ENCODE measurements at places on chromosomes 13 and 19.
A peak's percentile ranks its signal among the peaks of the same experiment; 100 is the strongest.

- DNase-seq = no peak
Observed at GRCh38 chr13:110419381-110419791, 112.3 kb downstream of the COL4A2 start.

DNA sequence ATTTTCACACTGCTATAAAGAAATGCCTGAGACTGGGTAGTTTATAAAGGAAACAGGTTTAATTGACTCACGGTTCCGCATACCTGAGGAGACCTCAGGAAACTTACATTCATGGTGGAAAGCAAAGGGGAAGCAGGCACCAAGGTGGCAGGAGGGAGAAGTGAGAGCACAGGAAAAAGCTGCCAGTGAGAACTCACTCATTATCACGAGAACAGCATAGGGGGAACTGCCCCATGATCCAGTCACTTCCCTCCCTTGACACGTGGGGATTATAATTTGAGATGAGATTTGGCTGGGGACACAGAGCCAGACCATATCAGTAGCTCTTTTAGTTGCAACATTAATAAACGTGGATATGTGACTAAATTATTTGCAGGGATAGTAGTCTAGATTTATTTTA lies 4.3 kb upstream of the KCTD4 start:
- DNase-seq = no peak

DNA sequence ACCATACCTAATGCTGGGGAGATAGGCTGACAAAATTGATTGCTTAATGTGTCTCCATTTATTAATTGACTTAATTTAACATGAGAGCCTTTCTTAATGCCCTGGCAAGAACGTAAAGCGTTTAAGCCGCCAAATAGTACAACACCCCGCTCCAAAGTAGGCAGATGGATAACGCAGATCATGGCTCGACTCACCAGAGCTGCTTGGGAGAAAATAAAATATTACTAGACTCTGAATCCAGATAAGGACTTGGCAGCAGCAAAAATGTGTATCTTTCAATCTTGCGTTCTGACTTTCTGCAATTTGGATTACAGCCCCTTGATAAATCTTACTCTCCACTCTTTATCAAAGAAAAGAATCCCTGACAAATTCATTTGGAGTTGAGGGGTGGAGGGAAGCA lies 403 bp upstream of the SIAH3 start:
- no peak for DNase-seq

GRCh38 chr13:46165485-46166223 lies 16.3 kb downstream of the LCP1 start:
- no peak for DNase-seq

DNA sequence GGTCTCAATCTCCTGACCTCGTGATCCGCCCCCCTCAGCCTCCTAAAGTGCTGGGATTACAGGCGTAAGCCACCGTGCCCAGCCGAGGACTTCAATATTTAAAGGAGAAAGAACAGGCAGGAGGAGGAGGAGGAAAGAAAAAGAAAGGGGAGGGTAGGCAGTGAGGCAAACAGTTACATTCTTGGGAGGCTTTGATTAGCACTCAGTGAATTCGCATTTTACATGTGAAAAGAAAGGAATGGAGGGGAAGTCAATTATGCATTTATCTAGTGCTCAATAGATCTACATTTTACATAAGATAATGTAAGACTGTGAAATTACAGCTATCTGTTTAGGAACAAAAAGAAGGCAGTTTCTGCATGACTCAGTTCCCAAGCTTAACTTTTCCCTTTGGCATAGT lies 30.9 kb upstream of the CXCL17 start:
- DNase-seq = no peak

GRCh38 chr13:44302940-44303575 lies 70.6 kb upstream of the SERP2 start:
- DNase-seq = no peak

- no peak for DNase-seq
Observed at GRCh38 chr13:86383151-86383550, 583.9 kb upstream of the SLITRK6 start.

DNA sequence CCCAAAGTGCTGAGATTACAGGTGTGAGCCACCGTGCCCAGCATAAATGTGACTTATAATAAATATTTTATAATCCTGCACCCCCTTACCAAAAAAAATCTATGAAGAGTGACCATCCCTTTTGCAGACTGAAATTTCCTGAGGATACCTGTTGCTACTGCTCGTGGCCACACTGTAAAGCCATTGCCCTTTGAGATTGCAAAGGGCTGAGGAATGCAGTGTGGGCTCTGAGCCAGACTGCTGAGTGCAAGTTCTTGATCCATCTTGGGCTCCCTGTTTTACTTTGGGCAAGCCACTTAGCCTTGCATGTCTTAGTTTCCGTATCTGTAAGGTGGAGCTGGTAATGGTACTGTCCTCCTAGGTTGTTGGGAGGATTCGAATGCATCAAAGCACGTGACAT lies 23.4 kb downstream of the SIPA1L3 start:
- no peak for DNase-seq

DNA sequence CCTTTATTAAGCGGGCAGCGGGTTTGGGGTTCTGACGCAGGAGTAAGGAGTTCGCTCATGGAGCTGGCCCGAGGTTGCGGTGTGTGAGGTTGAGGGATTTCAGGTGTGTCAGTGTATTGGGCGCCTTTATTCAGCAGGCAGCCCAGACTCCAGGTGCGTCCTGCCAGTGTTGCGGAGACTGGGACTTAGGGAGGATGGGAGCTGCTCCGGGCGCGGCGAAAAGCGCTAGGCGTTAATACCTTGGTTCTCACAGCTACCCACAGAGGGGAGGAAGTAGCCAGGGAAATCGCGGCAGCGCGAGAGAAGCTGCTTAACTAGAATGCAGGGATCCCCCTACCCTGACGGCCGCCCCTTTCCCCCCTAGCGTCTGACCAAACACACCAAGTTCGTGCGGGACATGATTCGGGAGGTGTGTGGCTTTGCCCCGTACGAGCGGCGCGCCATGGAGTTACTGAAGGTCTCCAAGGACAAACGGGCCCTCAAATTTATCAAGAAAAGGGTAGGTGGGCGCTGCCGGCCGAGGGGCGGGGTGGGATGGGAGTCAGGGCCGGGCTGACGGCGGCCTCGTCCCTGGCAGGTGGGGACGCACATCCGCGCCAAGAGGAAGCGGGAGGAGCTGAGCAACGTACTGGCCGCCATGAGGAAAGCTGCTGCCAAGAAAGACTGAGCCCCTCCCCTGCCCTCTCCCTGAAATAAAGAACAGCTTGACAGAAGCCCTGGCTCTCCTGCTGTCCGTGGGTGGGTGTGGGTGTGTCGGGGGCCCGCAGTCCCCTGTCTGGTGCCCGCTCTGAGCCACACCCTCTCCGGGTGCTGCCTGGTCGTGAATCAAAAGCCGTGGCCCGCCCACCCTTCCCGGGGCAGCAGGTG lies 1.1 kb downstream of the RPL36 start:
- peak; percentile 86 for DNase-seq

DNA sequence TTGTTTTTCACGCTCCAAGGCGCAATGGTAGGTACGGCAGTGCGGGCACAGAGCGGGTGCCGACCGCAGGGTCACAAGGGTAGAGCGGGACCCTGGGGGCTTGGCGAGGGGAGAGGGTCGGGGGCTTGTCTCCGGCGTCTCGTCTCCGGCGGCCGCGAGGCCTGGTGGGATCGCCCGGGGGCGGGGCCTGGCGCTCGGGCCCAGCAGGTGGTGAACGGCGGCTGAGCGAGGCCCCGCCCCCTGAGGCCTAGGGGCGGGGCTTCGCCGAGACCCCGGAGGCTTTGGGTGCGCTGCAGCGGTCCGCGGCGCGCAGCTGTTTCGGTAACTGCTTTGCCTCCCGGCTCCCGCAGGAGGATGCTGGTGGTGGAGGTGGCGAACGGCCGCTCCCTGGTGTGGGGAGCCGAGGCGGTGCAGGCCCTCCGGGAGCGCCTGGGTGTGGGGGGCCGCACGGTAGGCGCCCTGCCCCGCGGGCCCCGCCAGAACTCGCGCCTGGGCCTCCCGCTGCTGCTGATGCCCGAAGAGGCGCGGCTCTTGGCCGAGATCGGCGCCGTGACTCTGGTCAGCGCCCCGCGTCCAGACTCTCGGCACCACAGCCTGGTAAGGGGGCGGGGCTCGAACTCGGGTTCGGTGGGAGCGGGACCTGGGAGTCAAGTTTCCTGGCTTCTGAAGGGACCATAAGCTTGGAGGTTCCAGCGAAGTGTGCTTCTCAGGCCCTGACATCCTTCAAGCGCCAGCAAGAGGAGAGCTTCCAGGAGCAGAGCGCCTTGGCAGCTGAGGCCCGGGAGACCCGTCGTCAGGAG lies at the start of gene TSEN34:
TSEN34 (plus strand) TSS at position 298 of the 800 bp plus-strand sequence; CDS start at position 355, 57 bp downstream.
- peak; percentile 96 for DNase-seq

GRCh38 chr13:76610819-76611415 lies 275.3 kb downstream of the KCTD12 start:
- DNase-seq = no peak

GRCh38 chr13:50589651-50590054 lies 253.8 kb downstream of the DLEU7 start:
- no peak for DNase-seq

DNA sequence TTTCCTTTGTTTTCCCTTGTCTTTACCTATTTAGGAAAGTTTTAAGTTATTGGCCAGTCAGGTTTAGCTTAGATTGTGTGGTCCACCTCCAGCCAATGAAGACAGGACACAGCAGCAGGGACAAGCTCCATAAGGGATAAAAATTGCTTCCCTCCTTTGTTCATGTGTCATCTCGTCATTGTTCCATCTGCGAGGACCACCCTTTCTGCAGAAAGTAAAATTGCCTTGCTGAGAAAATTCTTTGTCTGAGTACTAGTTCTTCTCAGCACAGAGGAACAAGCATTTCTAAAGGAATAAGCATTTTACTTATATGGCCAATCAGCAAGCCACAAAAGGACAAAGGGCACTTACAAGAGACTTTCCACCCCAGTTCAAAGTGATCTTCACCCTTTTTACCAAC lies 11.4 kb downstream of the ZNF560 start:
- DNase-seq = no peak

DNA sequence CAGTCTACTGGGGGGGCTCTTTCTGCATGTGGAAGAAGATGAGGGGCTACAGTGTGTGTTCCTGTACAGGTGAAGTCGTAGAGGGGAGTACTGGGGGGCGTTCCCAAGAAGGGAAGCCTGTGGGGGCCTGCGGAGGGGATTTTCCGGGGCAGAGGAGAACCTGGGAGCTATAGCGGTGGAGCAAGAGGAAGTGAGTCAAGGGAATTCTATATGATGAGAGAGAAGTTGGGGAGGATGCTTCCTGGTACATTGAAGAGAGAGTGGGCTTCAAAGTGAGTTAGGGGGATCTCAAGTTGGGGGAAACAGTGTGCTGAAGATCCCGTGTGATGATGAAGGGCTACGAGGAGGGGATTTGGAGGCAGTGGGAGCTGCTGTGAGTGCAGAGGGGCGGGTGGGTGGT lies 1.9 kb upstream of the CACNG8 start:
- no peak for DNase-seq

- DNase-seq = peak; percentile 99
Observed at GRCh38 chr19:16111160-16111908, at the start of gene RAB8A. Gene RAB8A, plus strand, starts transcription at chr19:16111889. Its CDS starts 13 bp downstream, at chr19:16111902.

DNA sequence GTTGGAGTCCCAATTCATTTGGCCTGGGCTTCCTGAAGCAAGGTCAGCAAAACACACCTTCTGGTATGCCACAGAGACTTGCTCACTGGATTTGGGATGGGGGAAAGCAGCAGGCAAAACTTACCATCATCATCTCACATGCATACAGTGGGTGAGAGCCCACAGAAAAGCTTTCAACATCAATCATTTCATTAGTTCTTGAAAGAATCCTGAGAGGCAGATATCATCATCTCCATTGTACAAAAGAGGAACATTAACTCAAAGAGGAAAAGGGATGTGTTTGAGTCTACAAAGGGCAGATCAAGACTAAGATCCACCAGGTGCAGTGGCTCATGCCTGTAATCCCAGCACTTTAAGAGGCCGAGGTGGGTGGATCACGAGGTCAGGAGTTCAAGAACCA lies 6.4 kb downstream of the WDR87 start:
- DNase-seq = no peak

DNA sequence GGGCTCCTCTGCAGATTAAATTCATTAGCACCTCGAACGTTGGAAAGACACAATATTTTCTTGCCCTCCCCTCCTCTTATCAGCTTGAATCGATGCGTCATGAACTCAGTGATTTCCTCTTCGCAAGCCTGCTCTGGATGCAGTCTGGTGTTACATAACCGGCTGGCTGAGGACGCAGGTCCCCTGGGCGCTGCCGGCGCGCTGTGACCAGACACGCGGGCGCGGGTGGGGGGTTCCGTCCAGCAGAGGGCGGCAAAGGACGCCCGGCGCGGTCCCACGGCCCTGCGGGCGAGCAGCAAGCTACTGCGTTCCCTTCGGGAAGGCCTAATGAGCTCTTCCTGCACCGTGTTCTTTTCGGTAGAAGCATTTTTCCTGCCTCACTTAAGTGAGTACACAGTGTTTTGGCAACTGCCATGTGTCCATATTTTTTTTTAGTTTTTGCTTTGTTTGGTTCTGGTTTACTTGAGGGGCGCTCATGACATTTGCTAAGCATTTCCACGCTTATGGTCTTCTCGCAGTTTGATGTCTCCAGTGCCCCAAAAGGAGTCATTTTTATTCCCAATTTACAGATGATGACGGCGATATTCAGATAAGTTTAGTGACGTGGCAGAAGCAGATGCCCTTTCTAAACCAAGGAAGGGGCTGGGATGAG lies 112.2 kb upstream of the MBNL2 start:
- peak; percentile 95 for DNase-seq

DNA sequence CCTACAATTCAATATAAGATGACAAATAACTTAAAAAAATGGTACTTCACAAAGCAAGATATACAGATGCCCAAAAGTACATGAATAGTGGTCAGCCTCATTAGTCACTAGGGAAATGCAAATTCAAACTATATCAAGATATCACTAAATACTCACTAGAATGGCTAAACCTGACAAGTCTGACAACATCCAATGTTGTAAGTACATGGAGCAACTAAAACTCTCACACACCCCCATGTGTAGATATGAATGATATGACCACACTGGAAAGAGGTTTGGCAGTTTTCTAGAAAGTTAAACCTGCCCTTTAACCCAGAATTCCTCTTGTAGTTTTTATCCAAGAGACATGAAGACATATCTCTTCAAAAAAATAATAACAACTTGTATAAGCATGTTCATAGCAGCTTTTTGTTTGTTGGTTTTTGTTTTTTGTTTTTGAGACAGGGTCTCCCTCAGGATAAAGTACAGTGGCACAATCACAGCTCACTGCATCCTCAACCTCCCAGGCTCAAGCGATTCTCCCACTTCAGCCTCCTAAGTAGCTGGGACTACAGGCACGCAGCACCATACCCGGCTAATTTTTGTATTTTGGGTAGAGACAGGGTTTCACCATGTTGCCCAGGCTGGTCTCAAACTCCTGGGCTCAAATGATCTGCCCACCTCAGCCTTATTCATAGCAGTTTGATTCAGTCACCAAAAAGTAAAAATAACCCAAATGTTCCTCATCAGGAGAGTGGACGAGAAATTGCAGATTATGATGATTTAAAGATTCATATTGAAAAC lies 55.1 kb downstream of the RFX2 start:
- no peak for DNase-seq

Data from Right ventricle myocardium inferior (tissue), 1 donor.